Left colon (tissue), 2 donors: ENCODE measurements at places on chromosomes 3 and 15. TPM values are rescaled to one million over a fixed set of nuclear protein-coding genes. Genes with fewer than 3 reads are reported as not detected.

The SEMA5B gene
- 0.15 TPM for total RNA-seq

The ZPLD1 gene
- total RNA-seq, result not detected

The CORO2B gene
- total RNA-seq, result 1.6 TPM

The TMIE gene
- total RNA-seq, result not detected

The SLC22A14 gene
- not detected for total RNA-seq

The DPP8 gene
- 36.1 TPM for total RNA-seq

The AEN gene
- 16.9 TPM for total RNA-seq

The CACNA2D3 gene
- 0.24 TPM for total RNA-seq

The SPATA12 gene
- not detected for total RNA-seq

The PLA2G4B gene
- 3.4 TPM for total RNA-seq

The STIMATE gene
- 13.6 TPM for total RNA-seq

The GNB5 gene
- 9.2 TPM for total RNA-seq

The AGBL1 gene
- total RNA-seq, result 0.34 TPM

The GABRB3 gene
- 2.5 TPM for total RNA-seq

The RTP3 gene
- not detected for total RNA-seq

The ZDHHC19 gene
- total RNA-seq, result not detected

The ACP3 gene
- total RNA-seq, result 32.6 TPM

The ARPP21 gene
- total RNA-seq, result 0.14 TPM

The MUC20 gene
- 110 TPM for total RNA-seq

The STRIT1 gene
- not detected for total RNA-seq

The ACKR4 gene
- 0.67 TPM for total RNA-seq
